CD4-positive, alpha-beta T cell treated with Interleukin-4 for 1 hour (primary cell): ENCODE measurements at places on chromosomes 12 and 14.

GRCh38 chr12:47004634-47005033 is 74.8 kb upstream of the PCED1B start:
- DNase-seq: no peak

GRCh38 chr12:108341854-108342847 is 3.0 kb upstream of the CMKLR1 start:
- DNase-seq: no peak

DNA sequence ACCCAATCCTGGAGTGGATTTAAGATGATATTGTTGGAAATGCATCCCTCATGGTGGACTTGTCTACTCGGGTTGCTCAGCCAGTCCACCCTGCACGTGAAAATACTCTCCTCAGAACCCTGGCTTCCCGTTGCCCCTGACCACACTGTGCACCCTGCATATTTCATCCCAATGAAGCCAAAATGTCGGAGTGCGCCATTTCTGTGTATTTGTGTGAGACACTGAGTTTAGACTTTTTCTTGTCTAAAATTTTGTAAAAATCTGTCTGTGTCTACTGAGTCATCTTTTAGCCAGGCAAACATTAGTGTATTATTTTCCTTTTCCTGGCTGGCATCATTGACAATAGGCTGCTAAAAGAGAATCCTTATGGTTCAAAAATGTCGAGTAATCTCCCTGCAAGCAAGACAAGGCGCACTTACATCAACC is 485 bp upstream of the PNMA1 start:
- DNase-seq: no peak

DNA sequence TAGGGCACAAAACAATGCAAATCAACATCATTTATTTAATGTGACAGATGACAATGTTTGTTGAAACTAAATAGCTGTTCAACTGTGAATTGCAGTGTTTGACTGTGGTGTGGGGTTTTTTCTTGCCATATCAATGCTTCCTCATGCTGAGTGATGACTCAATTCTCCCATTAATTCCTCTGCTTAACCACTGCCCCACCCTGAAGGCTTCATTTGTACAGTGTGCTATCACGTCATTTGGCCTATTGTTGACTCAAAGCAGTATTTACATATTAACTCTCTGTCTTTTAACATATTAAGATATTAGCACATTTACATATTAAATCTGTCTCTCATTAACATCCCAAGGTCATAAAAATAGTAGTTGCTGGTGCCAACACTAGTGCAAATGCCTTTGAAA is 164.8 kb upstream of the NRXN3 start:
- no peak for DNase-seq

DNA sequence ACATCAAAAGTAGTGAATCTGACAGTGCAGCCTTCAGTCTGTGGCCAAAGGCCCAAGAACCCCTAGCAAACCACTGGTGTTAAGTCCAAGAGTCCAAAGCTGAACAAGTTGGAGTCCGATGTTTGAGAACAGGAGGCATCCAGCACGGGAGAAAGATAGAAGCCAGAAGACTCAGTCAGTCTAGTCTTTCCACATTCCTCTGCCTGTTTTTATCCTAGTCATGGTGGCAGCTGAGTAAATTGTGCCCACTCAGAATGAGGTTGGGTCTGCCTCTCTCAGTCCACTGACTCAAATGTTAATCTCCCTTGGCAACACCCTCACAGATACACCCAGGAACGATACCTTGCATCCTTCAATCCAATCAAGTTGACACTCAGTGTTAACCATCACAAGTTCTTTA is 1255.4 kb downstream of the LRFN5 start:
- DNase-seq: no peak

DNA sequence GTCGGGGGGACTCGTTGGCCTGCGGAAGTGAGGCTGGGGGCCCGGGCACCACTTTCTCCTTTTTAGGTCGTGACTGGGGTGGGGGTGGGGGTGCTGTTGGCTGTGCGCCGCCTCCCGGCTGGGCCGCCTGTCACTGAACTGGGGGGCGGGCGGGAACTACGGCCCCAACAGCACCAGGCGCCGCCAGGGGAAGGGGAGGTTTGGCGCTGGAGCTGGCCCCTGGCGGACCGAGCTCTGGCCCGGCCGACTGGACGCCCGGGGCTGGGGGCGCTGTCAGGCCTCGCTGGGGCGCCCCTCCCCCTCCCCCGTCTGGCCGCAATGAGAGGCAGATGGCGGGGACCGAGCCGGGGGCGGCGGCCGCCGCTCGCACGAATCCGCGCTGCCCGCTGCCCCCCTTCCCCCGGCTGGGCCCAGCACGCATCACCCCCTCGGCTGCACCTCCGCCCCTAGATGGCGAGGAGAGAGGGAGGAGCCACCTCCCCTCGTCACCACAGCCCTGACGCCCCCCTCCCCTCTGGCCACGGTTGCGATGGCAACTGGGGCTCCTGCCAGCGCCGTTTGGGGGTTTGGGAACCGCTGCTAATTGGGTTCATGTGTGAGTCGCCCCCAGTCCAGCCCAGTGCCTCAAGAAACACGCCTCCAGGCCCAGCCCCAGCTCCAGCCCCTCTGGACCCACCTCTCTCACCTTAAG is 723 bp downstream of the NFATC4 start:
- DNase-seq: peak; percentile 29

- no peak for DNase-seq
Observed at GRCh38 chr12:120515496-120515895, 13.5 kb downstream of the COQ5 start.
